ENCODE measurements at places on chromosomes 3 and 15. TPM values are rescaled to one million over a fixed set of nuclear protein-coding genes. Genes with fewer than 3 reads are reported as not detected.
A peak's percentile ranks its signal among the peaks of the same experiment; 100 is the strongest.

- DNase-seq, result no peak
Measured at GRCh38 chr3:126104028-126104635, 20.2 kb upstream of the SLC41A3 start.

DNA sequence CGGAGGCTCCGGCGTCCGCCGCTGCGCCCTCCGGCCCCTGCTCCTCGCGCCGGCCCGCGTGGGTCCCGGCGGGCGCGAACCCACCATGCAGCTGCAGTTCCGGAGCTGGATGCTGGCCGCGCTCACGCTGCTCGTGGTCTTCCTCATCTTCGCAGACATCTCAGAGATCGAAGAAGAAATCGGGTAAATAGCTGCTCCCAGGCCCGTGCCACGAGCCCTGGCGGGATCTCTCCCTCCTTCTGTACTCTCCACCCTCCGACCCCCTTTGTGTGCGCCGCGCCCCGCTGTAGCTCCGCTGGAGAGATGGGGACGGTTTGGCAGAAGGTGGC lies 263 bp downstream of the ST8SIA2 start:
- peak; percentile 64 for DNase-seq

GRCh38 chr15:69756440-69756839 lies 303.8 kb downstream of the RPLP1 start:
- DNase-seq, result no peak

GRCh38 chr3:50357481-50357880 lies 1.8 kb downstream of the TMEM115 start:
- no peak for DNase-seq

DNA sequence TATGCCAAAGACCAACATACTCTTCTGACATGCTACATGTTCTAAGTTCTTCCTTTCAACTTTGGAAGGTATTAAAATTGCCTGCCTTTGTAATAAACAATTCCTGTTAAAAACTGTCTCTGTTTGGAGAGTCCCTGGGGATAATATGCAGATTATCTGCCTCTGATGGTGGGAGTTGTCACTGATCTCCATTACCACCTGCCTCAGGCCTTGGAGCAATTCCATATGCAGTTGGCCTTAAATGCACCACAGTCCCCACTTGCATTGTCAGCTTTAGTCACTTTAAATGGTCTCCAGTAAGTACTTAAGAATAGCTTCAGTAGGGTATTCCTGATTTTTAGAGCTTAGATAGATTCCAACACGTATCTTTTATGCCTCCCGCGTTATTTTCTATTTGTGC lies 121.1 kb upstream of the GOLIM4 start:
- DNase-seq, result no peak

The GNL3 gene
- total RNA-seq, result 169 TPM

The GOLGA8J gene
- total RNA-seq, result not detected

DNA sequence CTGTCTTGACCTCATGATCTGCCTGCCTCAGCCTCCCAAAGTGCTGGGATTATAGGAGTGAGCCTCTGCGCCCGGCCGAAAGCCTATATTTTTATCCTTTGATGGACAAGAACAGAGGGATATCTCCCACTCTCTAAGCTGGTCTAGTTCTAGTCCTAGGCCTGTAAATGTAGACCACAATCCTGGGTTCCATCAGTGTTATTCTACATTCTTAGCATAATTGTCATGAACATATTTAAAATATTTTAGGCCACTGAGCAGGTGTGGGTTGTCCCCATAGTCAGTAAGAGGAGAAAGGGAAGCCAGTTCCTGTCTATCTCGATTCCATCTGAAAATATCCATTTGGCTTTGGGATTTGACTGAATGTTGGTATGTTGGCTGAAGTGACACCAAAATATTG lies 118.1 kb downstream of the EBLN2 start:
- DNase-seq, result no peak

Measured in GM23338 (cell line).